ENCODE measurements at places on chromosomes 1 and 21.

DNA sequence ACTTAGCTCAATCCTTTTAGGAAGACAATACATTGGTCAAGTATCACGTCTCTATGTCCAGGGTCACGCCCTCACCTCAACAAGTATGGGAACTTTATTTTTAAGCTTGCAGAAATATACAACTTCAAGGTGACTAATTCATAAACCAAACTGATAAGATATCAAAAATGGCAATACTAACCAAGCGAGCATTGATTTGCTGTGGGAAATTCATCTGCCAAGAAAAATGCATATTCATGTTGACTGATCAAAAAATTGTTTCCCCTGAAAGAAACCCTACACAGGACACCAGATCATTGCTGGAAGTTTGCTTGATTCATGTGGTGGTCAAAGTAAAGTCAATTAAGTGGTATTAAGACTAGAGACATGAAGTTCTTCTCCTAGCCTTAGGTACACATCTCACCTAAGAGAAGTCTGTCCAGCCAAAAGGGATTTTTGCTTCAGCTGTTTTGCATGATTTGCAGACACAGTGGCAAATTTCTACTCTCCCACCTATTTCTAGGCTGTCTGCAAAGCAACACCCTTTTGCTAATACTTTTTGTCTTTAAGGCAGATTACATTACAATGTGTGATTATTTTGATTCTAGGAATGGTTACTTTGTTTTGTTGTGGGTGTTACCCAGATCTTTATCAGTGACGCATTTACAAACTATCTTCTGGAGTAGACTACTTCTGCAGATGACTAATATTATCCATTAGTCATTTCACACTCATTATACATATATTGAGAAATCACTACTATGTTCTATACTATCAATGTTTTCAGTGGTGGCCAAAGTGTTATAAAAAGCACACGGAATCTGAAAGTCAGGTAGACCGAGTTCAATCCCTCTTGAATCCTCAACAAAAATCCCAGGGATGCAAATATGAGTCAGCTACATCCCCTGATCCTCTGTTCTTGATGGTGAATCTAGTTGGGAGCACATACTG lies 12.4 kb downstream of the SAMSN1 start:
- DNase-seq, result no peak

DNA sequence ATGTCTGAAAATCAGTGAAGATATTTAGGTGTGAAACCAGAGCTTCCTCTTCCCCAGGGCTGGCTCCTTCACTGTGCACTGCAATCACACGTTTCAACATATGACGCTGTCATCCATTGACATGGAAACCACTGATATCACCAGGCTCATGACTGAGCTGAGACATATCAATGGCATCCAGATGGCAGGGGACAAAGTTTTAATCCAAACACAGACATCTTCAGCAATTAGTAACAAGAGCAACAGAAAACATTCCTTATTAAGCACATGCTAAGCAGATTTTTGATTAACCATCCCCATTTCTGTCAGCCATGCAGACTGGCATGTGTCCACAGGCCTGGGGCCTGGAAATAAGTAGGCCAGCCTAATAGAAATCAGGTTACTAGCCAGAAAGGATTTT lies 108.0 kb upstream of the ADAR start:
- no peak for DNase-seq

DNA sequence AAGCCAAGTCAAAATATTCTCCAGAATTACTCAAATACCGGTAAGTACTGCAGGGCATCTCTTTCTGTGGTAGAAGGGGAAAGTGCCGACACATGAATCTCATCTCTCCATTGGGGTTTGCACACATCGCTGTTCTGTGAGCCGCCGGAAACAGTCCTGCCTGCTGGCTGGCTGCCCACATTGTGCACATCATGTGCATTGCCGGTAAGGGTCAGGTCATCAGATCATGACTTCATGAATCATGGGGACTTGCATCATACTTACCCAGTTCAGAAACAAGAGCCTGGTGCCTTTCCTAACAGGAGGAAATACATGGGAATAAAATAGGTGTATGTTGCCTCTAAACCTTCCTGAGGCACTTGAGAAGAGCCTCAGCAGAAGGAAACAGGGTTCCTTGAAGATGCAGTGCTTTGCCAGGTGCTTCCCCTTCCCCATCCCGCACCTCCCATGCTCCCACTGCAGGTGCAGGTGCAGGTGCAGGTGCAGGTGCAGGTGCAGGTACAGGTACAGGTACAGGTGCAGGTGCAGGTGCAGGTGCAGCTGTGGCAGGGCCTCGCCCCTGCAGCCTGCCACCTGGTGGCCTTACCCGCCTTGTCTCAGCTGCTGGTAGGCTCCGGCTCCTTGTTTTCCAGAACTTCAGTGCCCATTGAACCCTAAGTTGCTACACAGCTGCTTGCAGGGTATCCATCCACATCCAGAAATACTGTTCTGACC lies 26.5 kb downstream of the GPR137B start:
- DNase-seq, result no peak

DNA sequence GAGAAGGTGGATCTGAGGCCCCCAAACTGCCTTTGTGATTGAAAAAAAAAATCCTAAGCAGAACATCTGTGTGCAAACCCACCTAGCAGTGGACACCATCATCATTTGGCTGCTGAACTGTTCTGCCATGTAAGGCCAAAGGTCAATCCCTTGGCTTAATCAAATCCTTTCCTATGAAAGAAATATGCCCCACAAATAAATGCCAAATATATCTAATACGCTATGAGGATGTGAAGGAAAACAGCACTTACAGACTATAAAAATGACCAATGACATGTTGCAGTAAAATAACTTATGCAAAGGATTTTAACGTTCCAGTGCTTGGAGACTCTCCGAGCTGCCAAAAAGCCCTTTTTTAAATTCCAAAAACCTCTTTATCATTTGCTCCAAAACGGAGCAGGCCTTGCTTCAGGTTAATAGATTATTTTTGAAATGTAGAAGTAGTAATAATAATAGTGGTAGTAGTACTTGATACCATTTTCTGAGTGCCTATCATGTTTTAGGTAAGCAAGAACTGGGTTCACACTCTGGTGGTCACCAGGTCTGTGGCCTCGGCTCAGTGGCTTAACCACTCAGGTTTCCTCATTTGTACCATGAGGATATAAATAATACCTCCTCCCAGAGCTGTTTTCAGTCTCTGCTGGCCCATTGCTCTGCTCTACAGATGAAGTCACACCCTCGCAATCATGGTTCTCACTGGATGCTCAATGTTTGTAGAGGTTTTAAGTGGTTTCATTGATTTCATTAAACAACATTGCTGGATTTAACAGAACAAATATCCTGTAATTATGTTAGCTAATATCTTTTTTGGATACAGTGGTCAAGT lies 47.9 kb upstream of the EDEM3 start:
- no peak for DNase-seq

- no peak for DNase-seq
These were observed 22.0 kb downstream of the WNT9A start for GRCh38 chr1:227925582-227926198.

- DNase-seq, result no peak
These were observed at the start of gene CD160 for GRCh38 chr1:145719230-145720079. Gene CD160 (plus strand): TSS chr1:145719499. CDS start chr1:145728328, 8,829 bp downstream.

DNA sequence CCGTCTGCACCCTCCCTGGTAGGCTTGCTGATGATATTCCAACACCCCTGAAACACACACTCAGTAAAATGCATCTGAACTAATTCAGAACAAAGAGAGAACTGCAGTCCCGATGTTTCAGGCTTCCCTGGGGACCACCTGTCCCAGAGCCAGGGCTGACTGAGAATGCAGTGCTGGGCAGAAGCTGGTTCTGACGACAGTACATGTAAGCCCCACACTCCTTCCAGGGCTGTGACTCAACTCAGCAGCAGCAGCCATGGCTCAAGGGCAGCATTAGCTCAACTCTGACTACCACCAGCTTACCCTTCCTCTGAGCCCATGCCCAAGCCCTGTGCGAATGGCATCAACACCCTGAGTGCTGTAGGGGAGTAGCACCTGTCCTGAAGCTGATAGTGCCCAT lies 56.4 kb upstream of the SIPA1L2 start:
- DNase-seq, result no peak

DNA sequence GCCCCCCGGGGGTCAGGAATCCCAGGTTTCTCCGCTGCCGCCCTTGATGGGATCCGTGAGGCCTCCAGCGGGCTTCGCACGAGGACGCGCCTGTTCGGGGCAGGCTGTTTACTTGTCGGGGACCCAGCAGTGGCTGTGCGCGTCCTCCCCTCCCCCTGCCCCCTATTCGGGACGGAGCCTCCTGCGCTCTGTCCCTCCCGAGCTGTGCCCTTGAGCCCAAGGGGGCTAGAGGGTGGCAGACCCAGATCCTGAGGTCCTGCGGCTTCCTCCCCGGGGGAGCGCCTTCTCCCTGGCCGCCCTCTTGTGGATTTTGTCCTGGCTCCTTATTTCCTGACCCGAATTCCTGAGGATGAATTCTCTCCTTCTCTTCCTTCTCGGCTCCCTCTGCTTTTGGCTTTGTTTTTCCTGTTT lies 38.4 kb downstream of the PIK3CD start:
- peak; percentile 5 for DNase-seq

GRCh38 chr1:111140680-111140967 lies 601 bp downstream of the CEPT1 start:
- DNase-seq, result no peak

DNA sequence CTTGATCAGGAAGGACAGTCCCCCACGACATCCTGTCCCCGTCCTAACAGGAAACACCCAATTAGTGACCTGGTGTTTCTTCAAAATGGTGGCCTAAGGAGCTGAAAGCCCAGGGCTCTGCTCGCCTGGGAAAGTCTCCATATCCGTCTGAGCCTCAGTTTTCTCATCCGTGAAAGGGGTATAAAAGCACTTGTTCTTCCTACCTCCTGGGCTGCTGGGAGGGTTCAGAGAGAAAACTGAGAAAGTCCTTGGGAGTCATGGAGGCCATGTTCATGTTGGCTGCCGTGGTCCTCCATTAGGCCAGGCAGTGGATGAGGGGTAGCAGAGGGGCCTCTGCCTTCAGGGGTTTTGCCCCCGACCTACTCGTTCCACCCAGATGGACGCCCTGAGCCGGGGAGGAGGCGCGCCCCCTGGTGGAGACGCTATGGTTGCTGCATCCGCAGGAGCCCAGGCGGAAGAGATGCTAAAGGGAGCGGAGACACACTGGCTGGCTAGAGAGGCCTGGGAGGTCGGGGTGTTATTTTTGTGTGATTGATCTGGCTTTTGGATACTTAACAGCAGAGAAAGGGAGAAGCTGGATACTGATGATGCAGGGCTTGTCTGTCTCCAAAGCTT lies 113.5 kb downstream of the PRDM2 start:
- DNase-seq, result no peak

GRCh38 chr1:222095606-222096475 lies 354.0 kb upstream of the DUSP10 start:
- DNase-seq, result no peak

GRCh38 chr21:34345091-34345871 lies 18.5 kb upstream of the KCNE2 start:
- DNase-seq, result no peak

Data from dorsolateral prefrontal cortex (tissue), 122 donors.